ENCODE measurements at places on chromosomes 11 and 22.

DNA sequence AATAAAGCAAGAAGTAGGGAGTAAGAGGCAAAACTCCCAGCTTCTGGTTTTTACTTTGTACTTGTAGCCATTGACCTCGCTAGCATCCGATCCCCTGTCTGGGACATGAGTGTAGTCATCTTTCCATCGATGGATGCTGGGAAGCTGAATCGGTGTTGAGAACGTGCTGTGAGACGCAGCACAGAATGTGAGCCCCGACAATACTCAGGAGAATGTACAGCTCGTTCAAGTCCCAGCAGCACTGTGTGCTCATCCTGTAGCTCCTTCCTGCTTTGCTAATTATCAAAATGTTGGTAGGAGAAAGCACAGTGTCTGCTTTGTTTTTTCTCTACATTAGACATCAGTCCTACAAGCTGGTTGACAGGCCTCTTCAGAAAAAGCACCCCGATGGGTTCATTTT, 56.6 kb downstream of the JAM3 start:
- no peak for DNase-seq

DNA sequence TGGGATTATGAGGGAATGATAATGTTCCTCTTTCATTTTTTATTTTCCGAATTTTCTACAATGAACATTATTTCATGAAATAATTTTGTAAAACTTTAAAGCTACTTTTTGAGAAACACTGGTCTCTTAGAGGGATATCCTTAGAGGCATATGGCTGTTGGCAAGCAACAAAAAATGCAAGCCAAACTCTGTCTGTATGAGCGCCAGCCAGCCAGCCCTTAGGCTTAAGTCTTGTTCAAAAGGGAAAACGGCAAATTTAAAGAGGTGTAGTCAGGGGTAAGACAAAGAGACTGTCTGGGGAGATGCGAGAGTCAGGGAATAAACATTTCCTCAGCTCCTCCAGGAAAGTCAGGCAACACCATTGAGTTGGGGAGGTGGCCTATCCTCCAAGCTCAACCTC, 22.5 kb downstream of the ASCC2 start:
- DNase-seq, result no peak

DNA sequence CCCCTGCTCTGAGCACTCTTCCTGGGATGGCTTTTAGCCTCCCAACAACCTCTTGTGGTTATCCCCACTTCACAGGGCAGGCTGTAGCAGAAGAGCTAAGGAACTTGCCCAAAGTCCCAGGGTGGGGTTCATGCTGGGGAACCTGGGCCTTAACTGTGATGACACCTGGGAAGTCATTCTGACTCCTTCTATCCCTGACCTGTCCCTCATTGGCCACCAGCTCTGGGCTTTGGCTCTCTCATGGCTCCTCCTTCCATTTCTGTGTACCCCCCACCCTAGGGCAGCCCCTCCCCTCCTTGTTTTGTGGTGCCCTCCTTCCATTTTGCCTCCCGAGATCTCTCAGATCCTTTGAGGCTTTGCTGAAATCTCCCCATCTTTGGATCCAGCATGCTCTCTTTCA, 2.7 kb downstream of the PPM1F start:
- DNase-seq, result no peak

- DNase-seq, result no peak
Measured at GRCh38 chr11:9222654-9223053, 42.5 kb downstream of the DENND5A start.

- DNase-seq, result no peak
Measured at GRCh38 chr11:2472428-2473186, 27.8 kb downstream of the KCNQ1 start.

DNA sequence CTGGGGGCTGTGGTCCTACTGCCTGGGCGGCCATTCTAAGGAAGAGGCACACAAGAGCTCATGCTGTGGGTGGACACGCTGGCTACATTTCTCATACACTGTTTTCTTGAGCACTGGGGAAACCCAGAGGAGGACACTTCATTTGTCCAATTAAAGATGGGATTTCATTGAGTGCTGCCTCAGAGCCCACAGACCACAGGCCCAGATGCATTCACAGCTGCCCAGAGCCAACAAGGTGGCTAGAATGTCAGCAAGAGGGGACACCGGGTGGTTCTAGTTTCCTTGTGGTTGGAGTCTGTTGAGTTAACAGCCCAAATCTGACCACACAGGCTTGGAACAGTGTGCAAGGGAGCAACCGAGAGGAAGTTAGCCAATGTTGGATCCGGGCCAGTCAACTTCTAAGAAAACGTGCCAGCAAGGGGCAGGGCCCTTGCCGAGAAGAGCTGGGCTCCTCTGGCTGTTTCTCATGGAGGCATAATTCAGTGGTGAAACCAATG, 35.0 kb upstream of the SORL1 start:
- peak; percentile 60 for DNase-seq

GRCh38 chr11:56783448-56784041, 35.0 kb upstream of the OR9G4 start:
- DNase-seq, result peak; percentile 4

DNA sequence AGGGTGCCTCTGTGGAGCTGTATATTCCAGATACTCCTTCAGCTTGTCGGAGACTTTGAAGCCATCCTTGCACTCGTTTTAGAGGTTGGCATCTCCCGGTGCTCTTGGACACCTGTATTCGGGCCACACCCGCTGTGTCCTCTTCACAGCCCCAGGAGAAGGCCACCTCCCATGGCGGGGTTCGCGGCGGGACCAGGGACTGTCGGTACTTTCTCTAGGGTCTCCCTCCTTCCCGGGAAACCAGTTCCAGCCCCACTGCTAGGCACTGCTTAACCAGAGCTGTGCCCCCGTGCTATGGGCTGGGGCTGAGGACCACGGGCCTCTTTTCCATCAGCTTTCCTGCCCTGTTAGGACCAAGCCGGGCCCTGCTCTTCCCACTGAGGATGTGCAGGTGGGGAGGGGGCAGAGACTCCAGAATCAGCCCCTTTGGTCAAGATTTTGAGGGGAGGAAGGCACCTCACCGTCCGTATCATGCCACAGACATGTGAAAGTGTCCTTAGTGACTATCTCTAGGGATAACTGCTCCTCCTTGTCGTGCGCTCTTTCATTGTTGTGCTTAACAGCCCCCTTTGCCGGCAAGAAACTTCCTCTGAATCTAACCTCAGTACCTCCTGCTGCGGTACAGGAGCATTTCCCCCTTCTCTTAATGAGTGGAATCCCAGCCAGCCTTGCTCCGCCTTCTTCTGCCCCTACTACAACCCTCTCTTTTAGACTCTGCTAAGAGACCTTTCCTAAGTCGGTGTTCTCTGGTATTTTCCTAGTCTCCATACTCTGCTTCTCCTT, 1.2 kb upstream of the B3GAT1 start:
- no peak for DNase-seq

DNA sequence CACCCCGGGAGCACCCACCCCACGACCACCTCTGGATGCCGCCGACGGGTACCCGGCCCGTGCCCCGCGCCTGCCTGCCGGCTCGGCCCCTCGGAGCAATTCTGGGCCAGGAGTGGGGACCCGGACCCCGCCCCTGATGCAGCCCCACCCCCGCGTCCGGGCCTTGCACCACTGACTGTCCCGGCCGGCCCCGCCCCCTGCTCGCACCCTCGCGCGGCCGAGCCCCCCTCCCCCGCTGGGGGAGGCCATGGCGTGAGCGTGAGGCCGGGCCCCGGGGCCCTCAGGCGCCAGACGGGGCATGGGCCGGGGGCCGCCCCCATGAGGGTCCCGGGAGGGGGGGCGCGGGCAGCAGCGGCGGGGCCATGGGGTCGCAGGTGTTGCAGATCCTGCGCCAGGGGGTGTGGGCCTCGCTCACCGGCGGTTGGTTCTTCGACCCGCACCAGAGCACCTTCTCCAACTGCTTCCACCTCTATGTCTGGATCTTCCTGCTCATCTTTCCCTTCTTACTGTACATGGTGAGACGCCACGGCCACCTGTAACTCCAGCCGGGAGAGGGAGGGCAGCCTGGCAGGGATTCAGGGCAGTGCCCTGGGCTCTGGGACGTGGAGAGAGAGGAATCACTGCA, 486 bp downstream of the PCNX3 start:
- no peak for DNase-seq

- DNase-seq, result no peak
Measured at GRCh38 chr11:125273519-125274000, 109.0 kb downstream of the PKNOX2 start.

- DNase-seq, result no peak
Measured at GRCh38 chr11:5624489-5625279, at the start of gene TRIM34. TSS of gene TRIM34 (plus strand) at chr11:5625001. CDS start at chr11:5632332, 7,331 bp downstream.

DNA sequence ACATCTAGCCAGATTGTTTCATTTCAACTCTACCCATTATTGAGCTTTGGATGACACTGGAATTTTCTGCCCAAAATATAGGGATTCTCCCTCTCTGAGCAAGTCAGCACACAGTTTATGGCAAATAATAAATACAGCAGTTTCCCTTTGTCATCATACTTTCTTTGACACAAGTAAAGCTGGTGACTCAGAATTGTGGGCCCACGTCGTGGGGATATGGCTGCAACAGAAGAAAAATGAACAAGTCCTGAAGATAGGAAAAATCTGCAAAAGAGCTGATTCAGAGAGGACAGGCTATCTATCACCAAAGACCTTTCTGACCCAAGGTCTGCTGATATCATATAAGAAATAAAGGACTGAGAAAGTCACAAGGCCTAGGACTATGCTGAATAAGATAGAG, 236.3 kb upstream of the ZC3H12C start:
- no peak for DNase-seq

GRCh38 chr11:76408171-76408965, 27.2 kb downstream of the GVQW3 start:
- no peak for DNase-seq

GRCh38 chr11:134691295-134691873, 279.3 kb upstream of the B3GAT1 start:
- DNase-seq, result no peak

- no peak for DNase-seq
Measured at GRCh38 chr22:32961497-32961896, 96.7 kb downstream of the SYN3 start.

- no peak for DNase-seq
Measured at GRCh38 chr11:135074397-135074998, 662.5 kb upstream of the B3GAT1 start.

DNA sequence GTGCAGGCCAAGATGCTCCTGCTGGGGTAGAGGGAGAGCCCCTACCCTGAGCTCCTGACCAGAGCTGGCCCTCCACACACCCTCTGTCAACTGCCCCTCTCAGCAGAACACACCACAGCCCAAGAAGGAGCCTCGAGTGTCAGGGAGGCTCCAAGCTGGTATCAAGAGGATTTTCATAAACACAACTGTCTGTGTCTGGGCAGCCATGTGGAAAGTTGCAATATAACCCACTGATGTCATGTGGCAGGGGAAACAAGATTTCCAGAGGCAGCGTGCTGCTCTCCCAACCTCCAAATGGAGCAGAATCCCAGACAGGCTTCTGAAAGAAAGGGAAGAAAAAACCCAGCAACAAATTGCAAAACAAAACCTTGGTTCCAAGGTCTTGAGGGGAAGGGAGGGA, 569.9 kb downstream of the BUD13 start:
- DNase-seq, result no peak

GRCh38 chr11:131612533-131612932, 242.1 kb downstream of the NTM start:
- no peak for DNase-seq

- DNase-seq, result no peak
Measured at GRCh38 chr22:37197451-37198257, 9.6 kb upstream of the C1QTNF6 start.

- DNase-seq, result no peak
Measured at GRCh38 chr11:46537121-46537520, 56.7 kb downstream of the AMBRA1 start.

DNA sequence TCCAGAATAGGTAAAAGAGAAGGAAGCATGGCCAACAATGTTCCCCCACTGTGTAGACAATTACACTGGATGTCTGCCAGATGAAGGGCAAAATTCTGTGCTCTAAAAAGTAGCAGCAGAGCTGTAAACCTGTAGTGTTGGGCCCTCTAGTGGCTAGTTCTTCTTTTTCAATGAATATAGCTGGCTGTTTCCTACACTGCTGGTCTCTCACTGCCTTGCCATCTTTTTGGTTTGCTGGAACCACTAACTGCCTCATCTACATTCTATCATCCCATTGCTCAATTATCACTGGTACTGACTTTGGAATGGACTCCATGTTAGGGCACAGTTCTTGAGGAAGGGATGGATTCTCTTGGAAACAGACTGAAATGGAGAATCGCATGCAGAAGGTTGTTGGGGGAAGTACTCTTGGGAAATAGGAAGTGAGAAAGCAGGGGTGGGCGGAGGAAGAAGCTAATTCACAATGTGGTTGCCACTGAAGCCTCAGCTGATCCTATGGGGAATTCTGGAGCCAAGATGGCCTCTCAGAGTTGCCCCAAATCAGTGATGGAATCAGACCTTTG, 17.9 kb downstream of the KCNE3 start:
- DNase-seq, result peak; percentile 39

- DNase-seq, result no peak
Measured at GRCh38 chr11:19929147-19929546, 216.5 kb downstream of the NAV2 start.

GRCh38 chr11:2812371-2812991, 73.1 kb downstream of the CDKN1C start:
- DNase-seq, result no peak

- DNase-seq, result no peak
Measured at GRCh38 chr22:17890892-17891291, 116.6 kb upstream of the BID start.

DNA sequence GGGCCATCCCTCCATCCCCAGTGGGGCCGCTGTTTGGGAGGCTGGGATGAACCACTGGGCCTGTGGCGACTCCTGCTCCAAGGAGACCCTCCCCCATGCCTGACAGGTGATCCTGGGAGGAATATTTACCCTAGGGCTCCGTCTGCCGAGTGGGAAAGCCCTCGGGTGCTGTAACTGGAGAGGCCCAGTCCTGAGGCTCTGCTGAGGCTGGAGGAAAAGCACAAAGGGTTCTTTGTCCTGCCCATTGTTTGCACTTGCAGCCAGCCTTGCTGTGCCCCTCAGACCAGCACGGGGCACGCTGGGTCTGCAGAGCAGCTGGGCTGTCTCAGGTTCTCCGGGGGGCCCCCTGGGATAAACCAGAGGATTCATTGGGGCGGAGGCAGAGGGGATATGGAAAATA, 321.1 kb downstream of the MN1 start:
- DNase-seq, result no peak

GRCh38 chr11:36455658-36456111, 54.4 kb downstream of the TRAF6 start:
- peak; percentile 98 for DNase-seq

GRCh38 chr11:32790916-32791315, 3.5 kb downstream of the CCDC73 start:
- no peak for DNase-seq

GRCh38 chr11:126476266-126476924, 120.9 kb downstream of the ST3GAL4 start:
- no peak for DNase-seq

DNA sequence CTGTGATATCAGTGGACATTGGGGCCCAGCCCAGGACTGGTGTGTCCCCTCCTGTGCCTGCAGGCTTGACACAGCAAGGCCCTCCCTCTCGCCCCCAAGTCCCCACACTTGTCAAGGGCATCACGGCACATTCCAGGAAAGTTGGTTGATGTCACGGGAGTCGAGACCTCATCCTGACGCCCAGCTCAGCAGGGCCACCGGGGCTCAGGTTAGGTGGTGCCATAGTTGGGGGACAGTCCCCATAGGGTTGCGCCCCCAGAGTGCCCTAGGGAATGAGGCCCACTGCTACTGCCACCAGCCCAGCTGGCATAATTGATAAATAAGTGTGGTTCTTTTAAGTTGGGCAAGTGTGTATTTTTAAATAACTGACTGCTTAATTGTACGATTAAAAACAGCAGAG, 28.3 kb upstream of the GRAMD4 start:
- no peak for DNase-seq
